ENCODE measurements at places on chromosomes 2 and 18.

DNA sequence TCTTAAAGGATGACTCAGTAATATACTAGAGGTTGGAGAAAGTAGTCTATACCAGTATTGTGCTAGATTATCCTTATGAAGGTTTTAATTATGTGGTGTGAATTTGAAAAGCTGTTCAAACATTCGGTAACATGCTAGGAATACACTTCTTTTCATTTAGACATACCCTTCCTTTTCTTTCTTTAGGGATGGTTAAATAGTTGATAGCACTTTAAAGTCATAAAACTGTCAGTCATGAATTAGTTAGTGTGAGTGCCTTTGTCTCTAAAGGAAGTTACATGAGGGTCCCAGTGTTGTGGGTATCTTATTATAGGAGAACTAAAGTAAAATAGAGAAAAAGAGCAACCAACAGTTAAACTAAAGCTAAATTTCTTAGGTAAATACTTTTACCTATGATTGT lies 149.3 kb downstream of the CSRNP3 start:
- no peak for DNase-seq

GRCh38 chr2:25063876-25064660 lies 22.2 kb downstream of the EFR3B start:
- DNase-seq, result no peak

- no peak for DNase-seq
These were observed 370.6 kb upstream of the UBE2E3 start for GRCh38 chr2:180609626-180610340.

- no peak for DNase-seq
These were observed 166.4 kb downstream of the TMEM247 start for GRCh38 chr2:46645681-46646162.

GRCh38 chr2:192010073-192010472 lies 163.2 kb upstream of the CAVIN2 start:
- DNase-seq, result no peak

- no peak for DNase-seq
These were observed 16.2 kb downstream of the ATOH8 start for GRCh38 chr2:85769983-85770362.

- no peak for DNase-seq
These were observed 121.2 kb upstream of the LINC00305 start for GRCh38 chr18:64270121-64270520.

DNA sequence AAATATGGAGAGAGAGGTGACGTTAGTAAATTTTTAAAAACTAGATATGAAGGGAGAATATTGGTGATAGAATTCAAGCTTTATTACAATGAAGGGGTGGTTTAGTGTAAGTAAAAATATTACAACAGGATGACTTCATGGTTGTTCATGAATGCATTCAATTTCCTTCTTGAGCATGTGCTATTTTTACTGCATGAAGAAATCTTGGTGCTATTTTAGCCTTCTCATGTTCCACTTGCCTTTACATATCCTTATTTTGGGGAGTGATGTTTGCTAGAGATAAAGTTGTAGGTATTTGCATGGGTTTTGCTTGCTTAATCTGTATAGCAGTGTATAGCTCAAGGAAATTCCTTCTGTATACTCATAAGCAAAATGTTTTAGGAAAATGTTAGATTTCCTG lies 195.0 kb upstream of the MMADHC start:
- no peak for DNase-seq

- no peak for DNase-seq
These were observed 64.0 kb downstream of the HIBCH start for GRCh38 chr2:190255676-190256075.

DNA sequence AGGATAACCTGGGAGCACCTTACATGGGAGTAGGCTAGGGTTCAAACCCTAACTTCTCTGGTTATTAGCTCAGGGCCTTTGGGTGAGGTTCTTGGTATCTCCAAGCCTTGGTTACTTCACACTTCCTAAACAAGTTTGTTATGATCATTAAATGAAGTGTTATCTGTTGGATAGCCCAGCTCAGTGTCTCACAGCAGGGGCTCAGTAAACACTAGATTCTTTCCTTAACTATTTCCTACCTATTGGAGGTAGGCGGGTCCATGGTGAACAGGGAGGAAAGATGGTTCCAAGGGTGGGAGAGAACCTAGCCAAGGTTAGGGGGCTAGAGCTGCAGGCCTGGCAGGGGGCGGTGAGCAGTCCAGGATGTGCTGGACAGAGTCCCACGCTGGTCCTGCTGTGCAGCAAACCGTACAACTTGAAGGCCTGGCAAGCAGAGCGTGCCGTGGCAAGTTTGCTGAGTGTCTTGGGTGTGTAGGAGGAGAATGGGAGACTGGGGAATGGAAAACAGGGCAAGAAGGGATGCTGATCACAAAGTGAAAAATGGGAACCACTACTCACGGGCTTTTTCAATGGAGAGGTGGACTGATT lies 259.1 kb downstream of the PRKCE start:
- no peak for DNase-seq

DNA sequence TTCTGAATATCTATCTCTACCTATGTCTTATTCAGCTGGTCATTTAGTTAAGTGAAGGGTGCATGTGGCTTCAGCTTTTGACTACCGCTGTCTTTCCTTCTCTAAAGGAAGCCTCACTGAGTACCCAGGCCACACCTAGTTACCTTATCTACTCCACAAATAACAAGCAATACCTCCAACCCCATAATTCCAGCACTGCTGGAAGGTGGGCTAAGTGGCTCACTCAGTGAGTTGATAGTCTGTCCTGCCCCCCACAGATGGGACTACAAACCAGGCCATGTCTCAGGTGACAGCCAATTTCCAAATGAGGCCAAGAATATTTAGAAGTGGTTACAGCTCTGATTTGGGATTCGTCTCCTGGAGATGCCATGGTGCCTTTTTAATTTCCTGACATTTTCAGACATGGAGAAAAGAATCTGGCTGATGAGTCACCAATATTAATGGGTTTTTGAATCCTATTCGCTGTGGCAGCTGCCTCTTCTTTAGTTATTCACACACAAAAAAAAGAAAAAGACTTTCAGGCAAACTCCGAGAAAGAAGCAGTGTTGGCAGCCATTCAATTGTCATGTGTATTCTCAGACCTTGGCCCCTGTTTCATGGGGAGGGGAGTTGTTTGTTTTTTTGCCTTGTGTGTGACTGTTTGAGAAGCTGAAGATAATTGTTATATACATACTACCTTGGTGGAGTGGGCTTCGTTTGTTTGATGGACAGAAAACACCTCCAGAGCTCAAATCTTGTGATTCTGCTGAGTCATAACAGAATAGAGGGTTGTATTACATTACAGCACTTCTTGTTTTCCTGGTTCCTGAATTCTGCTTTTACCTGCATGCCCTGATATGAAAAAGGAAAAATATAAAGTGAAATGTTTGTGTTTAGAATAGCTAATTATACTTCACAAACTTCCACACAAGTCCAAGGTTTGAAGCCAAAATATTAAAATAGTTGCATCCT lies 64.2 kb downstream of the SCG2 start:
- DNase-seq, result no peak

DNA sequence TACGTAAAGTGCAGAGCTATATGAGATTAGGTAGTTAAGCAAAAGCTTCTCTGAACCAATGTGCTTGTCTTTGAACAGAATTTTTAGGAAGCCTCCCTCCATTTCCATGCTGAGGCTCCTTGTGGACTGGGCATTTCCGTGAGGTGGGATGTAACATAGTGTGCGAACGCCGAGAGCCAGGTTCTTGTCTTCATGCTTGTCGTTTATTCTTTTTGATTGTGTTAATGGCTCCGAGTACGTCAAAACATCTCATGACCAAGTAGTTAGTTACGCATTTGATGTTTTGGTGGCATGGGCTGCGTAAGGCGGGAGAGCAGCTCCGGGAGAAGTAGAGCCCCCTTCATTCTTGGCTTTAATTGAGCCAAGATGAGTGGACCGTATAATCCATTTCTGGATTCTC lies 32.9 kb downstream of the DGKD start:
- no peak for DNase-seq

DNA sequence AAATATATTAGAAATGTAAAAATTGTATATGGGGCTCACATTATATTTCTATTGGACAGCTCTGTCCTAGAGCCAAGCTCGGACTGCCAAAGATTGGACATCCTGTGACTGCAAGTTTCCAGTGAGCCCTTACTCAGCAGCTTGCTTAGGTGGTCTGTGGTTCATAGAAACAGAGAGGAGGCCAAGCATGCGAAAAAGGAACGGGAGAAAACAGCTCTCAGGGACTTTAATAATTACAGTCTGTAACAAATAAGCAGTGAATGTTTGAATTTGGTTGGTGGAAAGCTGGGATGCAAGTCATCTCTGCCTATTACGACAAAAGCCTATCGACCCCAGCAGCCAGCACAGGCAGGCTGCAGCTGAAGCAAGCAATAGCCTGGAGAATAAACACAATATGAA lies 35.6 kb downstream of the WIPF1 start:
- DNase-seq, result no peak

DNA sequence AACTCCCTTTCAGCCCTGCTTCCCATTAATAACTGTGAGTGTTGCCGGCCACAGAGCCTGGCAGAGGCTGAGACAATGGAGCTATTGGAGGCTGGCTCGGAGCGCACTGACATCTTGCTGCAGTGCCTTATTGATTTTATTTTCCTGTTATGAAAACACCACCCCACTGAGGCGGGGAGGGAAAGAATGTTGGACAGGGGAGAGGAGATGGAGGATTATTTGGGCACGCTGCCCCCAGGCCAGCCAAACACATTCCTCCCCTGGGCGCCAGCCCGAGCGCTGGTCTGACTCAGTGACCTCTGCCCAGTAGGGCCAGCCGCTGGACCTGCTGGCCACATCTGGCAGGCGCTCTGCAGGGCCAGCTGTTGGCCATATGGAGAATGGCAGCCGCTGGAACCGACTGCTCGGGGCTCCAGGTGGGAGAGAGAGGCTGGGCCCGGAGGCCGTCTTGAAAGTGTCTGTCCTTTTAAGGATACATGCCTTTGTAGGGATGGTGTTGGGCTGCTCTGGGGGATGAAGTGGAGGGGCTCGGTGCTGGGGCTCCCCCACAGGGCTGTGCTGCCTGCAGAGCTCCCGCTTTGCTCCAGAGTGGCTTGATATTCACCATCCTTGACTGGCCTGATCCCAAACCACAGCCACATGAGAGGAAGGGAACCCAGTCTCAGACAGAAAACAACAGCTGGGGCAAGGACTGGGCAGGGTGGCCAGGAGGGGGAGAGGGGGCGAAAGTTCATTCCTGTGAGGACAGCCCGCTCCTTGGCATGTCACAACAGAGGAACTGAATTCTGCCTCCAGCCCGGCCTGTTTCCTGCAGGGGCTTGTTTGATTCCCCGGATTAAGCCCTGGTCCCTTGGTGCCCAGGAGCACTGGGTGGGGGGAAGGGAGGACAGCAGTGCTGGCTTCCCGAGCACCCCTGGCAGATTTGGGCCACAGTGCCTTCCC lies 179.0 kb downstream of the KLHL29 start:
- DNase-seq, result peak; percentile 65

GRCh38 chr2:10819714-10820314 lies 7.2 kb upstream of the PDIA6 start:
- DNase-seq, result no peak

DNA sequence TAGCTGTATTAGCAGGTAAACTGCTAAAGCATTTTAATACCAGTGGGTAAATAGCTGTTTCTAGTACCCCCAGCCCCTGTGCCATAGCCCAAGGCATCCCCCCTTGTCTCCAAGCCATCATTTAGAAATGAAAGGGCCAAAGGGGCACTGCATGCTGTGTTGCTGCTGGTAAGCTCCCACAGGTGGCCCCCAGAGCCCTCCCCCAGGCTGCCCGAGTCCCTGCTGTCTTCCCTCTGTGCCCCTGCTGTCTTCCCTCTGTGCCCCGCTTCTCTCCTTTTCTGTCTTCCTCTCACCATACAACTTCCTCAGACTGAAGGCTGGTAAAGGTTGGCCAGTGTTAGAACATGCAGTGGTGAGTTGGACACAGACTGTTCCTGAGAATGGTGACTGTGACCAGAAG lies 42.1 kb downstream of the ZAP70 start:
- no peak for DNase-seq

GRCh38 chr2:43540021-43540779 lies 55.6 kb downstream of the THADA start:
- DNase-seq, result no peak

DNA sequence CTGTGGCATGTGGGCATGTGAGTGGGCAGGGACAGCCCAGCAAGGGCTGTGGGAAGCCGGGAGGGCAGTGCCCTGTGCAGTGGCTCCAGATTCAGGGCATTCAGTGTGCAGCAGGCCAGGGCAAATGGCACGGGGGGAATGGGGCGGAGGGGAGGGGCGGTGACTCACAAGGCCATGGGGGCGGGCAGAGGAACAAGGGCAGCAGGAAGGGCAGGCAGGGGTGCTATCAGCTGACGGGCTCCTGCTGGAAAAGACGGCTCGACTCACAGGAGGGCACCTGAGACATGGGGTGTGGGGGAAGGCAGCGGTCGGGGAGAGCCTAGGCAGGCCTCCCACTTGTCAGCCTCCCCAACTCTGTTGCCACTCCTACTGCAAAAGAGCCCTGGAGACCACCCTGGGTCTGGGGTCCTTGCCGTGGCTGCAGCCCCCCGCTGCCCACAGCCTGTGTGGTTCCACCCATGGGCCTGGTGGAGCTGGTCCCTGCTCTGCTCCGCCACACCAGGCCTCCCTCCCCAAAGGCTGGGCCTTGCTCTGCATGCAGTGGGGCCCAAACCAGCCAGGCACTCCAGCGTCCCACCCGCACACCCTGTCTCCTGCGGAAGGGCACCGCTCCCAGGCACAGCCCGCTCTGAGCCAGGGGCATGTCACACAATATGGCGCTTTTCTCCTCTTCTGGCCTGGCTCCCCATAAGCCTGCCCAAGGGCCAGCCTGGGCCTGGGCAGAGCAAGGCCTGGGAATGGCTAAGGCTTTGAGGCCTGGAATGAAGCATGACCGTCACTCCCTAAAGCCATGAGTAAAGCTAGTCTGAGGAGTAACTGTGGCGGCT lies 25.9 kb downstream of the HS6ST1 start:
- no peak for DNase-seq

DNA sequence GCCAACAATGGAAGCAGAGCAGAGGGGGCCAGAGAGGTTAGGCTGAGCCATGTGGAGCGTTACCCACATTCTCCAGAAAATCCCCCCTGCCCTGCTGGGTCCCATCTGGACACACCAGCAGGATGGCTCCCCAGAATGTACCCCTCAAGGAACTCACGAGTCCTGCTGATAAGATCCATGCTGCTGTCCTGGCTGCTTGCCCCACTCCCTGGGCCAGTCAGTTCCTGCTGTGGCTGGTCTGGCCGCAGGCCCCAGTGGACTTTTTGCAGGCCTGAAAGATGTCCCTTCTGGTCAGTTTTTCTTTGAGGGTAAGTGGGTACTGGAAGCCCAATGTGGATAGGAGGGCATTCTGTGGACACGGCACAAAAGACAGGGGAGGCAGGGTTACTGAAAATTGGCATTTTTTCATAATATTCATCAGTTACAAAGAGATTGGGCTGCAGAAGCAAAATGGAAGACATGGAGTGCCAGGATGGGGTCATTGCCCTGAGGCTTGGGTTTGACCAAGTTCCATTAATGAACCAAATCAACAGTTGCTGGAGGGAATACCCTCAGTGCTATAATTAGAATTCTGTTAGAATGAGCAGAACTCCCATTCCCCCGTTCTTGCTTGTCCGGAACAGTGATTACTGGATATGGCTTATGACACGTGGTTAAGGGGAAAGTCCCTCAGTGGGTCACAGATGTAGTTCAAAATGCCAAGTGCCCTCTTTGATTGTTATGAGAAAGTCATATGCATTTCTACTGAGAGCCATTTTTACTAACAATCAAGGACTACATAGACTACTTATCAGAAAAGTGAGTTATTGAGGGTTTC lies 38.7 kb downstream of the SLC4A5 start:
- no peak for DNase-seq

- peak; percentile 63 for DNase-seq
These were observed 228.5 kb downstream of the TTC32 start for GRCh38 chr2:19673213-19673791.

Measured in ecto neural progenitor cell (in vitro differentiated cells).